ENCODE measurements at places on chromosomes 7 and 10.

- DNase-seq, result peak; percentile 14
Measured at GRCh38 chr7:157875230-157876179, 538.7 kb downstream of the DNAJB6 start.

DNA sequence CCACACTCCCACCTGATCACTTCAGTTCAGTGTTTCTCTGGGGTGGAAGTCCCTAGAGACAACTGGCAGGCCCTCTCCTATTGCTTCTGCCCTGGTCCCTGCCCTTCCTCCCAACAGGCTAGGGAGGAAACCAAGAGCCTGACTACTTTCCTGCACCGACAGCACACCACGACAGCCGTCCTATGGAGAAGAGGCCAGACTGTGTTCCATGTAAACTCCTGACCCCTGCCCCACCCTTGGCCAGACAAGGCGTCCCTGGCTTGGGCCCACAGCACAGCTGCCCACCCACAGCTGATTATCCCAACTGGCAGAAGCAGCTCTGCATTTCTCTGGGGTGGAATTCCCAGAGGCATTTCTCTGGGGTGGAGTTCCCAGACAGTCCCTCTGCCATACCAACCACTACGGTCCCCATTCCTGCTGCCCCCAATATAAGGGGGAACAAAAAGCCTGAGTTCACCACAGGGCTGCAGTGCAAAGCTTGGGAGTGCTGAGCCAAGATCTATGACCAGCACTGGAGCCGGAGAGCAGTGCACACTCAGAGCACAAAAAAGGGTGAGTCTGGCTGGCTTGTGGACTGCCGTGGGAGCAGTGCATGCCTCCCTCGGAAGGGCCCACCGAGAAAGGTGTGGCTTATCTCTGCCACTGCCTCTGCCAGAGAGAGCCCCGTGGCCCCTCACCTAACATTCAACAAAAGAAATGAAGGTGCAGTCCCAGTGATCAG lies 193.4 kb downstream of the HPSE2 start:
- no peak for DNase-seq

- DNase-seq, result peak; percentile 71
Measured at GRCh38 chr10:65394502-65395297, 1531.1 kb upstream of the LRRTM3 start.

GRCh38 chr7:16144361-16144760 lies 277.0 kb downstream of the CRPPA start:
- no peak for DNase-seq

DNA sequence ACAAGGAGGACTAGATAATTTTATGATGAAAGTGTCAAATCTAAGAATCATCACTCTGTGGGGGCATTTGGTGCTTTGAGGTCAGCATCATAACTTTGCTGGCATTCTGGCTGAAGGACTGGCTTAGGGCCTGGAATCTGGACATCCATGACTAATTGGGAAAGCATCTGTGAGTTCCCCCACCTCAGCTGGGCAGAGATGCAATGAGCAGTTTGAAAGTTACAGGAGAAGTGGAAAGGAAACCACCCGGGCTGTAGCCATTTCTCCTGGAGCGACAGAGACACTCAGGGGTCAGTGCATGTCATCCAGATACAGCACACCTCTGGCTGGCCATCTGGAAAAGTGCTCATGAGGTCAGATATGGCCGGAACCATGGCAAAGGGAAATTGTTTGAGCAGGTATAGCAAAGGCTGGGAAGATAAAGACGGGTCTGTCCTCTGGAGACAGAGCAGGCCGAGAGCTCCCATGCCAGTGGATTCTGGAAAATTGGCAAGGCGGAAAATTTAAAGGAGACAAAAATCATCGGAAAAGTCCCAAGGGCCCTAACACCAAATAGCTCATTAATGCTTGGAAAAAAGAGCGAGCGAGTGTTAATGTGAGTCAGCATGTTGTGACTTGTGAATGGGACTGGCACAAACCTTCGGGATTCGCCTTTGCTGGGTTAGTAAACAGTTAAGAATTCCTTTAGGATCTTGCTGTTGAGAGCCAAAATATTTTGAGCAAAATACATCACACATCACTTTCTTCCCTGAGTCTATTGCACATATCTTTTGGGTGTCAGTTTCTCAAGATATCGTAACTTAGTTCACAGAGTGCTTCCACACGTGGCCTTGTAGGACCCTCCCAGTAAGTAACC lies 188.4 kb upstream of the AGK start:
- DNase-seq, result peak; percentile 68

GRCh38 chr10:128007056-128007455 lies 100.2 kb downstream of the PTPRE start:
- no peak for DNase-seq

GRCh38 chr10:80539421-80540031 lies 1.8 kb downstream of the SH2D4B start:
- no peak for DNase-seq

DNA sequence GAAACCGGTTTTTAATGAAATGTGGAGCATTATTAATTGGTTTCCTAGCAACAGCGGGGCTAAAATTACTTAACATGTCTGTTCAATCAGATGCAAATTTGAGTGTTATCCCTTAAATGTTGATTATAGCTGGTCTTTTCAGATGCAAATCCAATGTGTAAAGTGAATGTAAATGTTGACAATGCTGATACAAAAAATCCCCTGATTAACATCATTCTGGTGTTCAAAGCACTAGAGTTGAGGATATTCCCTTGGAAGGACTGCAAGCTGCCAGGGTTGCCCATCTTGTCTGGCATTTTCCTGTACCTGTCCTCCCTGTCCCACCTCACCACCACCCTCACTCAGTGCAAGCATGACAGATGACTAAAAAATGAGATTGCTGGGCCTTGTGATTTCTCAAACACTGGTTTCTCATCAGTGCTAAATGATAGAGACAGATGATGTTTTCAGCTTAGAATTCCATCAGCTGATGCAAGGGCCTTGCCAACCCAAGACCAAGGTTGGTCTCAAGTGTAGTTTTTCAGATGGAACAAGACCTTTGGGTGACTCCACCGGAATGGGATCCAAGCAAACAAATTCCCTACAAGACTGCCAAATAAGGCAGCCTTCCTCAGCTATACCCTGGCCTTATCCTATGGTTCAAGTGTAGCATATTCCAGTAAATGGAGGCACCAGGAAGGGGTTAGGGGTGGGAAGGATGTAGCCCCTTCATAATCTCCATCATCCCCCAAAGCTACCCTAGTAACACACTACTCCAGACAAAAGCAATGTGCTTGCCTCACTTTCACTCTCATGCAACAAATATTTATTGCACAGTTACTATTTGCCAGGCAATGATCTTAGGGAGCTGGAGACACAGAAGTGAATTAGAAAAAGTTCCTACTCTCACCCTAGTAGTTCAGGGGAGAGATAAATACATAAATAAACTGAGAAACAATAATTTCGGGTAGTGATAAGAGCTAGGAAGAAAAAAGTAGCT lies 54.9 kb downstream of the JAZF1 start:
- DNase-seq, result peak; percentile 48

DNA sequence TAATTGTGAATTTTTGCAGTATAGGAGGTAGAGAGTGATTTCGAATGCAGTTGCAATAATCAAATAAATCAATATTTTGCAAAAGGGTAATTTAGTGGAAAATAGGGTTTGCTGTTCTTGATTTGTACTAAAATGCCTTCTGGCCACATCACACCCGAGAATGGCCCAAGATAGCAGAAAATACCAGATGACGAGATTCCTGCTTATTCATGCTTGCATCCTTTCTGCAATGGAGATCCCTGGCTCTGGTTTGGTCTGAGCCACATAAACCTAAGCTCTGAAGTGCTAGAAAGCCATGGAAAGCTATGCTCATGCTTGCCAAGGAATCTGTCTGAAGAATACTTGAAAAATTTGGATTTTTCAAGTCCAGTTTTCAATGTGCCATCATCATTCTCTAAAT lies 634.2 kb upstream of the COBL start:
- peak; percentile 0 for DNase-seq

DNA sequence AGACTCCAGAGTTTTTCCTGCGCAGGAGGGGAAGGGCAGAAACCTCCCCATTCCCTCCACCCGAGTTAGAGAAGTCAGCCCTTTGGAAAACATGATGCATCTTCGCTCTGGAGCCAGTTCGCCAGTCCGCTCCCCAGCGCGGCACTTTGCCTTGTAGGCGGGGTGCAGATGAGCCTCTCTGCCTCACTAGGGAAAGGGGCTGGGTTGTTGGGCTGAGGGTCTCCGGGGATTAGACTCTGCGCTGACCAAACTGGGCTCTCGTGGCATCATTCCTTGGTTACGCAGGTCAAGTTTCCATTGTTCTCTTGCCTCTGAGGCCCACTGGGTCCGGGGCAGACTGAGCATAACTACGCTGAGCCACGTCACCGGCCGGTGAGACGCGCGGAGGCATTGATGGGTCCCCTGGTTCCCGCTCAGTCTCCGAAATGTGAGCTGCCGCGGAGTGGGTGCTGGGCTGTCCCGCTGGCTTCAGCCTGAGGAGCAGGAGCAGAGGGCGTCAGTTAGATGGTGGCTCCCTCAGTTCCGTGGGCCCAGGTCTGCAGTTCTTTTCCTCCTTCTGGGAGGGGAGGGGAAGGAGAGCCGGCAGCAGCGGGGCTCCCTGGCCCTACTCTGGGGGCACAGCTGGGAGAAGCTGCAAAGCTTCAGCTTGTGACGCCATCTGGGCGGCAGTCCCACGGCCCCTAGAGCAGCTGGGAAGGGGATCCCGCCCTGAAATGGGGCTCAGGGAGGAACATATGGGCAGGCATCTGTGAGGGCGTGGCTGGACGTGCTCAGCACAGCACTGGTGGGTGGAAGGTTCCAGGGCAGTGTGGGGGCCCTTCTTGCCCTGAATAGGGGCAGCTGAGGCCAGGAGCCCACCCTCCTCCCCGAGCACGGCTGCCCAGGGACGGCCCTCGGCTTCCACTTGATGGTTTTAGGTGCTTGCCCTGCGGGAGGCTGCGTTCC lies 121.3 kb upstream of the BTBD16 start:
- peak; percentile 48 for DNase-seq

GRCh38 chr10:68151453-68151852 lies 42.2 kb downstream of the MYPN start:
- no peak for DNase-seq

GRCh38 chr7:80107278-80107677 lies 27.4 kb upstream of the GNAI1 start:
- no peak for DNase-seq

GRCh38 chr7:158377800-158378623 lies 209.6 kb downstream of the PTPRN2 start:
- no peak for DNase-seq

DNA sequence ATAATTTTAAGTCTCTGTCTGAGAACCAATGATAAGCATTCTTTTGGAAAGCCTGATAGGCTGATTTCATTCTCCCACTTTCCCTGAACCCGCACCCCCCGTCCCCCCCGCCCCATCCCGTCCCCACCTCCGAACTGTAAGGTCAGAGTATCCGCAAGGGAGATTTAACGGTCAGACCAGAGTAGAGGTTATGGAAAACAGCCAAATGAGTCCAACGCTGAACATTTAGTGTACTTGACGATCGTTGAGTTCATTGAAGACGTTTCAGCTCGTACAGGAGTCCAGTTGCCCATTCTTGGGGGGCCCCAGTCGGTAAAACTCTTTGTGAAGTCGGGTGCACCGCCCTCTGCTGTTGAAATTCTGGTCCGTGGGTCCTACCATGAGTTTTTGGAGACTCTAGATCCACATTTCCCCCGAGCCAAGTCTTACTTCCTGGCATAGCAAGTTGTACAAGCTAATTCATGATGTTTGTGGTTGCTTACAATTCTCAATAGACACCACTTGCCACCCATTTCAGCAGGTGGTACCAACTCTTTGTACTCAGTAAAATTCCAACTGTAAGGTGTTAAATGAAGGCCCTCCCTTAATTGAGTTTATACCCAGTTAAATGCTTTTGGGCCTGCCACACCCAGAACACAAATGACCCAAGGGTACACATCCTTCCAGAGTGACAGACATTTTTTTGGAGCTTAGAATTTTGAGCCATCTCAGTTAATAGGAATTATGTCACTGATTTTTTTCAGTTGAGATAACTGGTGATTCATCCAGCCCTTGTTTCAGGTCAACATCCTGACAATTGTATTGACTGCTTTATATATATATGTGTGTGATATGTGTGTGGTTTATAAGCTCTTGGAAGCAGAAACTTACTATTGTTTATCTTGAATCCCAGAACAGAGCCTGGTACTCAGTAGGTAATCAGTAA lies 1.2 kb downstream of the MARCHF5 start:
- peak; percentile 53 for DNase-seq

- DNase-seq, result no peak
Measured at GRCh38 chr7:17027143-17027788, 145.5 kb upstream of the AGR3 start.

DNA sequence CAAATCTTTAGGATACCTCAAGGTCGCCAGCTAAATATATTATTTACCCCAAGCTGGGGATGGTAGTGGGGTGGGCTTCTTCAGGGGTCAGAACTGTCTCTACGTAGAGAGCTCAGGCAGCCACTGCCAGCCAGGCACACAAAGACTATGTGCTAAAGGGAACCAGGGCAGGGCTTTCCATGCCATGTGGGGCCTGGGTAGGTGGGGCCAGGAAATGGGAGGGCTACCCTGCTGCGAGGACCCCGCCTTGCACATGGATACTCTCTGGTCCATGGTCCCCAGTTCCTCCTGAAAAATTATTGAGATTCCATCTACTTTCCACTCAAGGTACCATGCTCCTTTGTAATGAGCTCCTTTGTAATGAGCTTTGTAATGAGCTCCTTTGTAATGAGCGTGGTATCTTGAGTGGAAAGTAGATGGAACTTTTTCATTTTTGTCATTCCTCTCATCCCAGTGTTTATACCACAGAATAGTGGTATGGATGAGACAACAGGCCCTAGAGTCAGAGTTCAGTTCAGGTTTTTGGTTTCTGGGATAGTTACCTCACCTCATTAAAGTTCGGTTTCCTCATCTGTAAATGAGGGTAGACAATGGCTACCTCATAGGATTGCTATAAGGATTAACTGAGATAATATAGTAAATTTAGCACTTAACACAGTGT lies 5.8 kb downstream of the SYNPO2L start:
- DNase-seq, result peak; percentile 68

- no peak for DNase-seq
Measured at GRCh38 chr7:66379542-66380160, 174.5 kb downstream of the TPST1 start.

GRCh38 chr7:43823941-43824340 lies 45.4 kb downstream of the MRPS24 start:
- DNase-seq, result no peak

Measured in fibroblast of skin of scalp (primary cell).